Lung (tissue), 17 donors: ENCODE measurements at places on chromosomes 4 and X. TPM values are rescaled to one million over a fixed set of nuclear protein-coding genes. Genes with fewer than 3 reads are reported as not detected.

DNA sequence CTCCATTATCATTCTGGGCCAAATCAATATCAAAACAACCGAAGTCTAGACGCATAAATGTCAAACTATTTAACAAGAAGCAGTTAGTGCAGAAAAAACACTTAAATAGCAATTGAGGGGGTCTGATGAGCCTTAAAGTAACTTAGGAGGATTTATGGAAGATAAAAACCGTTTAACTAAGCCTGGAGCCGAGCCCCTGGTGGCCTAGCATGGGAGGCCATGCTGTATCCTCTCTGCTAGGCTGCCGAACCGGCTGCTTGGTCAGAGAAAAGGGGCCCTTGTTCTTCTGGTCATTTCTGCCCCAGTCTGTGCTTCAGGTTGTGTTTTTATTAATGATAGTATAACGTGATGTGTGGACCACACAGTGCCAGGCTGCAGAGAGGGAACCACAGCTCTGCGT lies 72.4 kb downstream of the CPZ start:
- no peaks in the 10 kb centered on the region for H3K36me3 ChIP-seq
- H3K4me1 ChIP-seq = no peaks in the 10 kb centered on the region
- no peak overlapping the region for H3K4me3 ChIP-seq
- H3K27me3 ChIP-seq = peaks cover 17% of the 10 kb centered on the region
- DNase-seq = no peak

- H3K36me3 ChIP-seq = no peaks in the 10 kb centered on the region
- H3K27me3 ChIP-seq = no peaks in the 10 kb centered on the region
- no peak for DNase-seq
- no peak overlapping the region for H3K4me3 ChIP-seq
- no peak overlapping the region for H3K27ac ChIP-seq
Observed at GRCh38 chr4:142238589-142238988, 602.2 kb downstream of the IL15 start.

- peaks cover 3% of the 10 kb centered on the region for H3K4me1 ChIP-seq
- no peaks in the 10 kb centered on the region for H3K36me3 ChIP-seq
- DNase-seq = no peak
- no peaks in the 10 kb centered on the region for H3K27me3 ChIP-seq
Observed at GRCh38 chr4:121777625-121778024, 12.7 kb upstream of the SMIM43 start.

DNA sequence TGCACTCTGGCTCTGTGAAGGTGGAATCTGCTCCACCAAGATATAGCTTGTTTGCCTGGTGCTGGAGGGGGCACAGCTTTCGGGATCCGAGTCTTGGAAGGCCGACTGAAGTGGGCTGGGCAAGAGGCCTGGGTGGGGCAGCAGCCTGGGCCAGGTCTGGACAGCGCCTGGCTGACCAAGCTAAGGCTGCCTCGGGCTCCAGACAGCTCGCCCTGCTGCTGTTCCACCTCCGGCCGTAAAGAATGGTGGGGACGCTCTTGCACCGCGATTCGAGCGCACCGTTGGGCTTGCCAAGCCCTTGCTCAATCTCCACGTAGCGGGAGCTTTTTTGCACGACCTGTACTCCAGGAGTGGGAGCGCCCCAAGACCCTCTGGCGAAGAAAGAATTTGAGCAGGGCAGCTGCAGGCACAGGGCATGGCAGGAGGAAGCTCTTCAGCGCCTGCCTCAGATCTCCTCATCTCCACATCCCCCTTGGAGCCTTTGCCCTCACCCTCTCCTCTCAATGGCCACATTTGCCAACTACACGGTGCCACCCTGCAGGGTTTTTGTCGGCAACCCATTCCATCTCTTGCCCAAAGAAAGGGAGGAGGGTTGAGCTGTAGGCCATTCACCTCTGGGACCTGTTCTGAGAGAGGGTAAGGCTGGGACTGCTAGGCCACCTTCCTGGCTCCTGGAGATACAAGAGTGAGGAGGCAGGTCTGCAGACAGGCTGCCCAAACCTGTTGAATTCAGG lies 18.9 kb downstream of the CNGA2 start:
- DNase-seq = peak; percentile 63
- no peaks in the 10 kb centered on the region for H3K36me3 ChIP-seq
- H3K27ac ChIP-seq = no peak overlapping the region
- peaks cover 2% of the 10 kb centered on the region for H3K27me3 ChIP-seq

- H3K4me1 ChIP-seq = no peaks in the 10 kb centered on the region
- no peak overlapping the region for H3K27ac ChIP-seq
- no peak overlapping the region for H3K4me3 ChIP-seq
- H3K36me3 ChIP-seq = no peaks in the 10 kb centered on the region
- DNase-seq = no peak
Observed at GRCh38 chrX:133610056-133610455, 194.8 kb upstream of the GPC4 start.

GRCh38 chr4:47990145-47990544 lies 26.3 kb downstream of the CNGA1 start:
- H3K4me3 ChIP-seq = no peak overlapping the region
- H3K27ac ChIP-seq = no peak overlapping the region
- H3K36me3 ChIP-seq = no peaks in the 10 kb centered on the region
- no peak for DNase-seq

GRCh38 chrX:13966071-13966792 lies 63.5 kb downstream of the GEMIN8 start:
- H3K36me3 ChIP-seq = no peaks in the 10 kb centered on the region
- H3K27me3 ChIP-seq = peaks cover 5% of the 10 kb centered on the region
- no peak overlapping the region for H3K27ac ChIP-seq

GRCh38 chr4:123412700-123413512 lies 16.3 kb downstream of the SPRY1 start:
- H3K4me3 ChIP-seq = no peak overlapping the region
- no peaks in the 10 kb centered on the region for H3K36me3 ChIP-seq
- no peaks in the 10 kb centered on the region for H3K4me1 ChIP-seq
- H3K27ac ChIP-seq = peak overlapping the region; percentile 17

CTAG1A gene
- total RNA-seq = not detected

GRCh38 chr4:20643631-20644030 lies 56.6 kb upstream of the PACRGL start:
- no peaks in the 10 kb centered on the region for H3K36me3 ChIP-seq
- no peaks in the 10 kb centered on the region for H3K27me3 ChIP-seq
- no peak for DNase-seq
- no peaks in the 10 kb centered on the region for H3K4me1 ChIP-seq

GRCh38 chr4:175062183-175062592 lies 144.0 kb downstream of the ADAM29 start:
- H3K4me3 ChIP-seq = no peak overlapping the region
- H3K27me3 ChIP-seq = no peaks in the 10 kb centered on the region
- no peak overlapping the region for H3K27ac ChIP-seq
- no peak for DNase-seq

DNA sequence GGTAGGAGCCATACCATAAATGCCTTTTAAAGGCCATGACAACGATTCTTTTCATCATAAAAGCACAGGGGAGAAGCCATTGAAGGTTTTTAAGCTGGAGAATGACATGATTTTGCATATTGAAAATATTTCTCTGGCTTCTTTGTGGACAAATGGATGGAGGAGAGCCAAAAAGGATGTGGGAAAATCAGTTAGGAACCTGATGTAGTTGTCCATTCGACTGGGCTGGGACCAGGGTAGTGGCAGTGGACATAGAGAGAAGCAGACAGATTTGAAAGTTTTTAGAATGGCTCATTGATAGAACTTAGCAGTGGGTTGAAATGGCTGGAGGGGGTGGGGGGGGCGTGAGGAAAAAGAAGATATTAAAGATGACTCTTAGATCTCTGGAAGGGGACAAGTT lies 19.7 kb upstream of the MSN start:
- no peak for DNase-seq
- H3K4me3 ChIP-seq = no peak overlapping the region
- no peaks in the 10 kb centered on the region for H3K36me3 ChIP-seq
- no peak overlapping the region for H3K27ac ChIP-seq

GRCh38 chr4:106497271-106497670 lies 128.7 kb upstream of the GIMD1 start:
- H3K27ac ChIP-seq = no peak overlapping the region
- H3K36me3 ChIP-seq = no peaks in the 10 kb centered on the region
- no peaks in the 10 kb centered on the region for H3K4me1 ChIP-seq
- DNase-seq = no peak

GRCh38 chr4:151095142-151095541 lies 4.3 kb upstream of the RPS3A start:
- no peaks in the 10 kb centered on the region for H3K36me3 ChIP-seq
- no peak overlapping the region for H3K27ac ChIP-seq

DNA sequence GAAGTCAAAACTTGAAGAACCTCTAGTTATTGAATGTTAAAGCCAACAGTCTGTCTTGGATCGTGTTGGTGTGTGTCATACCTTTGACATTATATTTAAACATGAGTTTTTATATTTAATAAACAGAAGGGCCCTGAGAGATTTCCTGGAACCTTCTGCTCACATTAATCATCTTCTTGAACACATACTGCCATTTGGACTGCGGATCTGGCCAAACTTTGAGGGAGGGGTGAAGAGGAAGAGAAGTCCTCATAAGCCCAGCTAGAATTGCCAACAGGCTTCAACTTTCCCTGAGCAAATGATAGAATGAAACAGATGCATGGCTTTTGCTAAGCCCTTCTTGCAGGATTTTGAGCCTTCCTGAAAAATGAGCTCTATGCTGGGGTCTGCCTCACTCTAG lies 27.4 kb downstream of the CCKAR start:
- H3K4me3 ChIP-seq = no peak overlapping the region
- H3K4me1 ChIP-seq = no peaks in the 10 kb centered on the region
- H3K36me3 ChIP-seq = no peaks in the 10 kb centered on the region
- DNase-seq = no peak
- H3K27me3 ChIP-seq = no peaks in the 10 kb centered on the region

DNA sequence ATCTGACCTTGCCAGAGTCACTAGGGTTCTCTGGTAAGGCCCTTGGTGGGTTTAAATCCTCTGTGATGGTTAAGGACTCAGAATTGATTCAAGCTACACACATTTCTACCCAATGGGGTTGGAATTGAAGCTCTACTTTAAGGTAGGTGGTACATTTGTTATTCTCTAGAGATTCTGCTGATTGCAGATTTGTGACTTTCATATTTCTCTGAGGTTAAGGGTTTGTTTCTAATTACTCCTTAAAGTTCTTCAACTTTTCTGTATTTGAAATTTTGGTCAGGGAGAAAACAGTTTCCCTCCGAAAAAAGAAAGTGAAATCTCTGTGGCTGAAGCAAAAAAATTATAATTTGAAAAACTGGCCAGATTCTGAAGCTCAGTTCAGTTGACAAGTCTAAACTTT lies 25.8 kb upstream of the USP46 start:
- no peaks in the 10 kb centered on the region for H3K36me3 ChIP-seq
- H3K4me3 ChIP-seq = no peak overlapping the region
- no peak overlapping the region for H3K27ac ChIP-seq
- no peak for DNase-seq

NEUROG2 gene
- not detected for total RNA-seq

- no peaks in the 10 kb centered on the region for H3K36me3 ChIP-seq
- no peak for DNase-seq
- H3K4me3 ChIP-seq = no peak overlapping the region
- H3K4me1 ChIP-seq = no peaks in the 10 kb centered on the region
- no peak overlapping the region for H3K27ac ChIP-seq
- peaks cover 7% of the 10 kb centered on the region for H3K27me3 ChIP-seq
Observed at GRCh38 chrX:11589641-11590040, 76.1 kb downstream of the ARHGAP6 start.

GRCh38 chr4:56976837-56977320 lies 527 bp downstream of the NOA1 start:
- H3K4me3 ChIP-seq = peak overlapping the region; percentile 87
- no peaks in the 10 kb centered on the region for H3K27me3 ChIP-seq
- H3K4me1 ChIP-seq = peaks cover 19% of the 10 kb centered on the region
- DNase-seq = peak; percentile 20
- H3K36me3 ChIP-seq = peaks cover 14% of the 10 kb centered on the region
